ENCODE measurements at places on chromosomes 12 and 14.

- DNase-seq = no peak
Observed at GRCh38 chr12:130919086-130919485, 34.6 kb upstream of the ADGRD1 start.

DNA sequence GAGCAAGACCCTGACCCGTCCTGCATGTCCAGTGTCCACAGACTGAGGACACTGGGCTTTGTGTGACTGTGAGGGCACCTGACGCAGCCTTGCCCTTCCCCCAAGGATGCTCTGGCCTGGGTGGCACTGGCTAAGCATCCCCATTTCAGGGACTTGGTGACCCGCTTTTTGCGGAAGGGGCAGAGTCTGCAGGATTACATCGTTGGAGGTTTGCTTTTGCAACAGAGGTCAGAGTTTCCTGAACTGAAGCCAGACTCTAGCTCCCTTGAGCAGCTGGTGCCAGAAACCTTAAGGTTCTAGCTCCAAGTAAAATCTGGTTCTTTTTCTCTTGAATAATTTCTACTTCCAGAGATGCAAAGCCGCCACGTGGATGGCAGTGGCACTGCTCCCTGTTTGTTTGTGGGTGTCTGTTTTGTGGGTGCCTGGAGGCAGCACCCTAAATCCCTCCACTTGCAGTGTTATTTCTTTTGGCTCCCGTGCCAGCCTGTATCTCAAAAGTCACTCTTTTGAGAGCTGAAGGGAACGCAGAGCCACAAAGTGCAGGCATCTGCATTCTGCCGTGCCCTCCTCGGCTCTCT, 184.7 kb downstream of the TSPAN9 start:
- no peak for DNase-seq

- no peak for DNase-seq
Observed at GRCh38 chr14:38207377-38207735, 348 bp upstream of the SSTR1 start.

DNA sequence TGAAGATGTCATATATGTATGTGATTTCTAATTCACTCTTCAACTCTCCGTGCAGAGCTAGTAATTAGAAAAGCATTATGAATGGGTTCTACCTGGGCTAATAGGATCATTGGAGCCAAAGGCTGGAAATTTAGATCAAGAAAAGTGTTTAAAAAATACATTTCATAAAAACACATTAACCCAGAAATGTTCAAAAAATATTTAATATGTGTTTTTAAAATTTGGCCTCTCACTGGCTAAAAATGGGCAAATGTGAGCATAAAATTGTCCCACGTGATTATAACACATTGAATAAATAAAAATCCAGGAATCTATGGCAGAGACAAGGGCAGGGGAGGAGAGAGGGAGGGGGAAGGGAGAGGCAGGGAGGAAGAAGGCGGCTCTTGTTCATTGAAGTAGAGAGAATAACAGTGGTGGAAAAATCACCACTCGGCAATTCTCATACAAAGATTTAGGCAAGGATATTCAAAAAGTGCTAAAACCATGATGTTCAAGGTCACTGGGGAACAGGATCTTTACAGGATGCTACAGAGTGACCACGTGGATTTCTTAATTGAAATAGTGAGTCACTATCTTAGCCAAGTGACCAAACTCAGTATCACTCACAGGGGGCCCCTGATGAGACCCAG, 38.8 kb downstream of the FBXO21 start:
- DNase-seq = no peak

DNA sequence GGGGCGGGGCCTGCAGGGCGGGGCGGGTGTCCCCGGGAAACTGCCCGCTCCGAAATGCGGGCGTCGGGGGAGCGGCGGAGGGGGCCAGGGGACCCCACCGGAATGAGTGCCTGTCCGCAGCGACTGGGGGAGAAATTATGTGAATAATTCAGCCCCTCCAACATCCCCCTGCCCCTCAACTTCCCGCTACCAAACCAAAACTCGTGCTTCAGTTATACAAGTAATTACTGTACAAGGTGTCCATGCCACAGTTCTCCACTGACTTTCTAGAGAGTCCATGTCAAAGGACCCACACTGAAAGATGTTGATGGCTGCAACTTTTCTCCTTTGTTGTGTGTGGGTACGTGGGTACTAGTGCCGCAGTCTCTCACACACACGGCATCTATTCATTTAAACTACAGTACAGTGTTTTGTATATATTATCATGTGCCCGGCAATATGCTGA, 414 bp upstream of the CDK17 start:
- peak; percentile 24 for DNase-seq
